ENCODE measurements at places on chromosomes 13 and 19. TPM values are rescaled to one million over a fixed set of nuclear protein-coding genes. Genes with fewer than 3 reads are reported as not detected.

The MEF2B gene
- 5.2 TPM for total RNA-seq

The SIGLEC10 gene
- total RNA-seq, result not detected

The TUBA3C gene
- total RNA-seq, result not detected

DNA sequence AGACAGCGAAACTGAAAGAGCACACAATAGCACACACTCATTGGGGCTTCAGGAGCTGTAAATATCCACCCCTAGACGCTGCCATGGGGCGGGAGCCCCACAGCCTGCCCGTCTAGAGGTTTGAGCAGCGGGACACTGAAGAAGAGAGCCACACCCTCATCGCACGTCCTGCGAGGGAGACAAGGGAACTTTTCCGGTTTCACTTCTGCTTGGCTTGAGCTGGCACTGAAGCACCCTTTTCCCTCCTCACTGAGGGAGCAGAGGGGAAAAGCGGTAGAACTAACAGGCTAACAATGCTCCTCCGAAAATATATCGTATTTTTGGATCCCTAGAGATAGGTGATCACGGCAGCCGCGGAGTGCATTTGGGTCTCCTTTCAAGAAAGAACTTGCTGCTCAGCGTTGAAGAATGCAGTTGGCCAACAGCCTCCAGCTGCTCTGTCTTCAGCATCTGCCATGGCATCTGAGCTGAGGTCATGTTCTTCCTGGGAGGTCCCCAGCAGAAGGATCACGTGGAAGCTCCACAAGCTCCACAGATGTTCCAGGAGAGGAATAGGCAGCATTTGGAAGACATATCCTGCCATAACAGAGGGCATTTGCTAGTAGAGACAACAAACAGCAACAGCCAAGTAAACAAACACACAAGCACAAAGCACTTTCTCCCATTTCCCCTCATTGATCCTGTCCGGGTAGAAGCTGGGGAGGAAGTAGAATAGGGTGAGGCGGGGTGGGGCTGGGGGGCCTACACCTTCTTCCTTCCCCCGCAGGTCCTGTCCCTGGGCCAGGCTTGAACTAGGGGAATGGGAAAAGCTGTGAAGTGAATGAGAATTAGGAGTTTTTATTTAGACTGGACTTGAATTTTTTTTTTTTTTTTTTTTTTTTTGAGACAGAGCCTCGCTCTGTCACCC is 44.8 kb upstream of the ALOX5AP start:
- no peak overlapping the region for H3K27ac ChIP-seq
- peaks cover 4% of the 10 kb centered on the region for H3K4me1 ChIP-seq
- peak overlapping the region; percentile 14 for H3K4me3 ChIP-seq

- no peak overlapping the region for H3K4me3 ChIP-seq
- no peak overlapping the region for H3K27ac ChIP-seq
- H3K4me1 ChIP-seq, result no peaks in the 10 kb centered on the region
- no peaks in the 10 kb centered on the region for H3K36me3 ChIP-seq
- no peaks in the 10 kb centered on the region for H3K27me3 ChIP-seq
Measured at GRCh38 chr13:35714588-35715377, 238.3 kb upstream of the MAB21L1 start.

DNA sequence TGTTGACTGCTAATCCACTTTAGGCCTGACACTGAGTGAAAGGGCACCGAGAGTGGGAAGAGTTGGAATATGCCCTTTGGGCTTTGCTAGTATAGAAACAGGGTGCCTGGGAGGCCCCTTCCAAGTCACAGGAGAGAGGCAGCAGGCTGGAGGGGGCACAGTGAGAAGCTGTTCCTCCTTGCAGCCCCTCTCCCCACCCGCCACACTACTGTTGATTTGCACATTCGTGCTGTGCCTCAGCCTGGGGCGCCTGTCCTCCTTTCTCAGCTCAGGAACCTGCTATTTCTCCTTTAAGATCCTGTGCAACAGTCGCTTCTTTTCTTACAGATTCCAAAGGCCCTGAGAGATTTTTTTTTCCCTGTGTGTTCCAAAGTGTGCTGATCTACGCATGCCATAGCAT is 2.8 kb upstream of the B3GLCT start:
- H3K36me3 ChIP-seq, result no peaks in the 10 kb centered on the region
- no peaks in the 10 kb centered on the region for H3K27me3 ChIP-seq
- no peak overlapping the region for H3K4me3 ChIP-seq

GRCh38 chr13:38223089-38223488 is 126.6 kb upstream of the UFM1 start:
- H3K27me3 ChIP-seq, result no peaks in the 10 kb centered on the region
- H3K36me3 ChIP-seq, result no peaks in the 10 kb centered on the region
- H3K4me3 ChIP-seq, result no peak overlapping the region
- no peak for DNase-seq

GRCh38 chr19:30924670-30925069 is 424.6 kb downstream of the TSHZ3 start:
- no peak for DNase-seq
- no peaks in the 10 kb centered on the region for H3K27me3 ChIP-seq
- no peak overlapping the region for H3K27ac ChIP-seq
- H3K4me3 ChIP-seq, result no peak overlapping the region

- no peak overlapping the region for H3K27ac ChIP-seq
- no peaks in the 10 kb centered on the region for H3K4me1 ChIP-seq
- H3K27me3 ChIP-seq, result no peaks in the 10 kb centered on the region
Measured at GRCh38 chr13:58865286-58865685, 1233.7 kb downstream of the PCDH17 start.

All from CD4-positive, alpha-beta memory T cell (primary cell).